ENCODE measurements at places on chromosomes 2 and 18.

DNA sequence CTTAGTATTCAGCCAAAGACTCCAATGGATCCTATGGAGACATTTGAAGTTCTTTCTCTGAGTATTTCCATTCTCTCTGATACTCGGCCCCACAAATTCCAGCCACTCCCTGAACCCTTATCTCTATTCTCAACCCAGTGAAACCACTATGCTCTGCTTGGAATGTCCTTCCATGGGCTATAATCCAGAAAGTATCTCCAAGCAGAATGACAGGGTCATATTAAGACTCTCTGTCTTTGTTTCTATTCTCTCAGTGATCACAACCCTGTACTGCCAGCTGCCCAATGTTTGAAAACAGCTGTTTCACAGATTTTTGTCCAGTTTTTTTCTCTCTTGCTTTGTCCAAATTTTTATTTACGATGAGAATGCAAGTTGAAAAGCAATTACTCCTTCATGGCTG lies 21.9 kb downstream of the CHMP3 start:
- DNase-seq, result no peak

- no peak for DNase-seq
Measured at GRCh38 chr2:26782876-26783704, 2.8 kb upstream of the CENPA start.

GRCh38 chr18:79523206-79523735 lies 127.5 kb downstream of the NFATC1 start:
- DNase-seq, result no peak

- DNase-seq, result no peak
Measured at GRCh38 chr2:95349568-95350322, 52.6 kb downstream of the KCNIP3 start.

DNA sequence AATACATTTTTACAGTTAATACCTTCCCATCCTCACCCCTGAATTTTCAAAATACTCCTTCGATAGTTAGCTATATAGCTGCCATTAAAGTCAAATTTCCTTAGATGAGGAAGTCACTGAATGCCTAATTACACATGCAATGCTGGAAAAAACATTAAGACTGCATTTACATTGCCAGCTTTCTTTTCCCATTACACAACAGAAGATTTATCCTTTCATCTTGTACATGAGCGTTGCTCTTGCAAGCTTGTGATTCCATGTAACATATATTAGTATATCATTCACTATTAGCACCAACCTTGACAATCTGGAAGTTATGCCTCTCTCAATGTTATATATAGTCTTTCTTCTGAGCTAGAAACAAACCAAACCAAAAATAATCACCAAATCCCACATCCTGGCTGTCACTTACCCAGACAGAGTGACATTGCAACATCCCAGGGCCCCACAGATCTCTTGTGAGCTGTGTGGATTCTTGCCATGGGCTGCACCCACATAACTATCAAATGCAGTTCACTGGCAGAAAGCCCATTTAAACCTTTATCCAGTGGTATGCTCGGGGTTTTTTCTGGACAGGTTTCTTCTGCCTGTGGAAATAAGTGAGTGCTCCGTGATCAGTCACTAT lies 79.2 kb upstream of the PAPOLG start:
- no peak for DNase-seq

DNA sequence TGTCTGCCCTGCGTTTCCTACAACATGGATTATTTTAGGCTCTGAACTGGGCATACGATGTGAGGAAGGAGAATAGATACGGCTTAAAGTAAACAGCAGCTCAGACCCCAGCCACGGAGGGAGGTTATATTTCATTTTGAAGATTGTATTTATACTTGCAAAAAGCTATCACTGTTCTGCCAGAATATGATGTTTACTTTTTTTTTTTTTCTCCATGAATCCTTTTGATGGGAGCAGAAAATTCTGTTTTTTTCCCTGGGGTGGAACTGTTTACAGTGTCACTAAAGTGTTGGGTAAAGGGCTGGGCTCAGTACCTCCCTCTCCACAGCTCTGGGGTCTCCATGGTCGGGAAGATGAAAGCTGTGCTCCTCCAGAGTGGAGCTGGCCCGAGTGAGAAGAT lies 13.1 kb downstream of the PCARE start:
- no peak for DNase-seq

- no peak for DNase-seq
Measured at GRCh38 chr2:122263746-122264145, 508.3 kb downstream of the TSN start.

DNA sequence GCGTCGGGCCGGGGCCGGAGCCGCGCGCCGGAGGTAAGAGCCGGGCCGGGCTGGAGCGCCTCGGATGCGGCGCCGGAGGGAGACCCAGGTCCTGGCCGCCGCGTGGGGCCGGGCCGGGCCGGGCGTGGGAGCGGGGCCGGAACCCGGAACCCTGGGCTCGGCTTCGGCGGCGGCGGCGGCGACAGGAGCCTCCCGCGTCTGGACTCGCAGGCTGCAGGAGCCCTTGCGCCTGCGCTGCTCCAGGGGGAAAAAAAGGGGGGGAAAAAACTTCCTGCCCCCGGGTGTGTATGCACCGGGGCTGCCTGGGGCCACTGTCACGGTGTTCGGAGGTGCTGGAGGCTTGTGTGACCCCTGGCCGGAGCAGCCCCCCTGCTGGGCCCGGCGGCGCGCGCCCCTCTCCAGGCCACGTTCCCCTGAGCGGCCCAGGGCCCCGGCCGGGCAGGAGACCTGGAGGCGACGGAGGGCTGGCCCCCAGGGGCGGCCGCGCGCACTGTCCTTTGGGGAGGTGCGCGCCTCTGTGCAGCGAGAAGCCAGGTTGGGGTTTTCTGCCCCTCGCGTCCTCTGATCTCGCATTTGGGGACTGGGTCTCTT lies 864 bp downstream of the KLHL29 start:
- DNase-seq, result no peak

DNA sequence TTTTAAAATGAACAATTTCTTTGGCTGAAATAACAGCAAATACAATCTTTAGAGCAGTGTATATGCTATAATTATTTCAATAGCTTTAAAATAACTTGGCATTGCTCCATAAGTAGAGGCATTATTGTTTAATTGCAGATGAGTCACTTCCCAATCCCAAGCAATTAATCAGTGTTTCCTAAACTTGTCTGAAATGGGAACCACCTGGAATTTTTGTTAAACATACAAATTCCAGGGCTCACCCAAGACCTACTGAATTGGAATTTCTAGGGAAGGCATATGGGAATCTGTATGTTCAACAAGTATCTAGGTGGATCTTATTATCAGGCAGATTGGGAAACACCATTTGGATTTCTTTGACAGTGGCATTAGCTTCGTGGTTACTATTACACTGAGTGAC lies 27.1 kb upstream of the FMNL2 start:
- DNase-seq, result no peak

- DNase-seq, result no peak
Measured at GRCh38 chr2:194363295-194363694, 1293.7 kb upstream of the SLC39A10 start.

GRCh38 chr2:106160786-106161261 lies 33.3 kb downstream of the UXS1 start:
- no peak for DNase-seq

DNA sequence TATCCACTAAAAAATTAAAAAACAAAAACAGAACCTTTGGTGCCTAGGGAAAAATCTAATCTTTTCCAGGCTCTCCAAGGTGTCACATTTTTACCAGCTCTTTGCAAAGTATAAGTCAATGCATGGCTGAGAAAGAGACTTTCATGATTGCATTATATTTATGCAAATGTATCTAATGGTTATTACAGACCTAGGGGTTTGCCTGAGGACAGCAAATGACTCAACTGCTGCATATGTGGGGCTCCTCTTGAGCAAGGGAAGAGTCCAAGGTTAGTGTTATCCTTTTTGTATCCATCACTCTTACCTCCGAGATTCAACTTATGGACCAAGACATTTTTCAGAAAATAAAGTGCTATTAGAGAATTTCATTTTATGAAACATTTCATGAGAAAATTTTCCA lies 33.9 kb upstream of the RMP24 start:
- no peak for DNase-seq

GRCh38 chr2:43105586-43106558 lies 120.5 kb downstream of the ZFP36L2 start:
- DNase-seq, result no peak

DNA sequence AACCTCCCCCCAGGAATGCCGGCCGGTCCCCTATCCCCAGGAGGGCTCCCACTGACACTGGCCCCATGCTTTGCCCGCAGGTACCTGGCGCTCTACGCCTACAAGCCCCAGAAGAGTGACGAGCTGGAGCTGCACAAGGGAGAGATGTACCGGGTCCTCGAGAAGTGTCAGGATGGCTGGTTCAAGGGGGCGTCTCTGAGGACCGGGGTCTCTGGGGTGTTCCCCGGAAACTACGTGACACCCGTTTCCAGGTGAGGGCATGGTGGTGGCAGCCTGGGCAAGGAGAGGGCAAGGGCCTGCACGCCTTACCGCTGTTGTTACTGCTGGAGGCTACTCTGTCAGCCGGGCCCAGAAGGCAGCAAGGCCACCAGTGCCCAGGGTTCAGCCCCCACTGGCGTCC lies 181.3 kb downstream of the SEPTIN10 start:
- DNase-seq, result no peak

DNA sequence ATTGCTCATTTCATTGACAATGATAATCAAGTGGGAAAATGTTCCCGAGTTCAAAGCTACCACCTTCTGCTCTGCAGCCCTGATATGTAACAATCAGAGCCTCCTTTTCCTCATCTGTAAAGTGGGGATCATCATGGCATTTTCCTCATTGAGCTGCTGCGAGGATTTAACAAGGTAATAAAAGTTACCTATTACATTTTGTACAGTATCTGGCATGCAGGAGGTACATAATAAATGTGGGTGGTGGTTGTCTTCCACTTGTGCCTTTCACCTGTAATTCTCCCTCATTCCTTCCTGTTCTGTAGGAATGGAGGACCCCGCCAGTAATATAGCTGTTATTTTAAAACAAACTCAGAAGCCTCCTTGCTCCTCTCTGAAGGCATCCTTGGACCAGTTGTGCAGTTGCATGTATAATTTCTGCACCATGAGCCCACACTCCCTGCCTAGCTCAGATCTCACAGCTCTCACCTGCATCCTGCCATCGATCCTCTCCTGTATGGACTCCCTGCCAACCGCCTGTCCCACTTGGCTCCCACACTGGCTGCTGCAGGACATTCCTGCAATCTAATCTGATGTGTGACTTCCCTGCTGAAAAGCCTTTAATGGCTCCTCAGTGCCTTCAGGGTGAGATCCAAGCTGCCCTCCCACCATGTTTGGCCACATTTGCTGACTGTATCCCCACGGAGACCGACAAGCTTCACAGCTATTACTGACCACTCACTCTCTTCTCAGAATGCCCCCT lies 350.4 kb downstream of the EN1 start:
- DNase-seq, result no peak

- DNase-seq, result no peak
Measured at GRCh38 chr2:162152147-162152546, at the start of gene GCG. Gene GCG (minus strand): TSS chr2:162152247. CDS start chr2:162149178, 3,069 bp downstream.

- no peak for DNase-seq
Measured at GRCh38 chr18:58338961-58339592, 289.8 kb downstream of the ALPK2 start.

GRCh38 chr18:49961271-49961670 lies 147.9 kb upstream of the ACAA2 start:
- DNase-seq, result no peak

GRCh38 chr2:71787108-71787415 lies 333.7 kb downstream of the DYSF start:
- DNase-seq, result no peak

DNA sequence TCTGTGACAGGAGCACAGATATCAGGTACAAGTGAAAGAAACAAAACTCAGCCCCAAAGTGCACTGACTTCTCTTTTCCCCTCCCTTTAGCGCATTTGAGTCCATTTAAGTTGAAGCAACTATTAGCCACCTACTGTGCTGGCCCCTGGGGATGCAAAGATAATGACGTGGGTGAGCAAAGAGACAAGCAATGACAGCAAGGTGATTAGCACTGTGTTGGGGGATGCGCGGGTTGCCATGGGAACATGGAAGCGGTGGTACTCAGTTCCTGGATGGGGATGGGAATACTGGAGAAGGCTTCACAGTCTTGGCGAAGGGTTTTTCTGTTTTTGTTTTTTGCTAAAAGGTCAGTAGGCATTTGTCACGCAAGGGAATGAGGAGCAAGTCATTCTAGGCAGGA lies 205.8 kb downstream of the LDLRAD4 start:
- no peak for DNase-seq

GRCh38 chr18:74373428-74373827 lies 57.8 kb downstream of the C18orf63 start:
- DNase-seq, result no peak

- DNase-seq, result no peak
Measured at GRCh38 chr2:146079216-146079615, 1559.3 kb upstream of the ZEB2 start.

All from retinal pigment epithelial cell (primary cell).